ENCODE measurements at places on chromosomes 4 and X.

GRCh38 chr4:98518559-98519267 lies 139.7 kb downstream of the TSPAN5 start:
- DNase-seq: no peak

DNA sequence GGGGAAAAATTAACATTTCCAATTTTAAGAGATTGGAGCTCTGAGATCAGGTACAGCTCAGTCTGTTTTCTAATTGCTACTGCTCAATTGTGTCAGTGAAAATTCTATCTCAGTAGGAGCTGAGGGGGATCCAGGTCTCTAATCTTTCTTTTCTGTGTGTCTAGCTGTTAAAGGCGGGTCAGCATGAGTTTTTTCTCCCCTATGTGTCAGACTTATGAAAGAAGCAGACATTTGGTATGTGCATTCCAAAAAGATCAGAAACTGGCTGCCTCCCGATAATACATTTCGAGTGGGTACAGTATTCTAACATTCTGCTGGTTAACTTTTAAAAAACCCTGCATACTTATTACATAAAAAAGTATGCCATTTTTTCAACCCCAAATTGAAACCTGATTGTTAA lies 72.4 kb downstream of the PCDH7 start:
- DNase-seq: no peak

DNA sequence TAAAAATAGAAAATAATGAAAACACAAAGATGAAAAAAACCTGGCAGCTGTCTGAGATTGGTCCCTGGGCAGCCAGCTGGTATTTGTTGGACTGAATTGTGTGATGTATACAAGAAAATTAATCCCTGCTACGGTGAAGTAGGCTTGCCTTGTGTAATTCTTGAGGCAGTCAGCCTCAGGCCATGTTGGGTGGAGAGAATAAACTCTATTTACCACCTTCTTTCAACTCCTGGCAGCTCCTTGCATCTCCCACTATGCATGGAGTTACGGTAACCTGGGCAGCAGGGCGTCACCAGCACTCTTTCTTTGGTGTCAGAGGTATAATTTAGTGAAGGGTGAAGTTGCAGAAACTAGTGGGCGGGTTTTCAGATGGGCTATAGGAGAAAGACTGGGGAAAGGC lies 3.5 kb downstream of the SPIN2A start:
- DNase-seq: no peak

DNA sequence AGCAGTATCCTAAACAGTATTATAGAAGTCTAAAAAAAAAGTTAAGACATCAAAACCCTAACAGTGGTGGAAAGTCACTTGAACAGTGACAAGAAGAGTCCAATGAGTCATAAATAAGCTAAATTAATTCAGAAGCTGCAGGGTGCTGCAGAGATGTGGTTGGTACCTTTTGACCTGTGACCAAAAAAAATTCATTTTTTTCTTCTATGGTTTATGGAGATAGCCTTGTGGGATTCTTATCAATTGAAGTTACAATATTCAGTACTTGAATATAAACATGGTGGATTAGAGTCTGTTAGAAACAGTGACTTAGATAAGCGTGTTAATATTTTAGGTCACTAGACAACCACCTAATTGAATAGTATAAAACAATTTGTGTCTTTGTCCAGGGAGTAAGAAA lies 35.4 kb downstream of the CCSER1 start:
- no peak for DNase-seq

- no peak for DNase-seq
Observed at GRCh38 chrX:110794601-110795000, 1.0 kb downstream of the CHRDL1 start.

- DNase-seq: peak; percentile 90
Observed at GRCh38 chr4:55038176-55038890, 87.1 kb downstream of the KDR start.

DNA sequence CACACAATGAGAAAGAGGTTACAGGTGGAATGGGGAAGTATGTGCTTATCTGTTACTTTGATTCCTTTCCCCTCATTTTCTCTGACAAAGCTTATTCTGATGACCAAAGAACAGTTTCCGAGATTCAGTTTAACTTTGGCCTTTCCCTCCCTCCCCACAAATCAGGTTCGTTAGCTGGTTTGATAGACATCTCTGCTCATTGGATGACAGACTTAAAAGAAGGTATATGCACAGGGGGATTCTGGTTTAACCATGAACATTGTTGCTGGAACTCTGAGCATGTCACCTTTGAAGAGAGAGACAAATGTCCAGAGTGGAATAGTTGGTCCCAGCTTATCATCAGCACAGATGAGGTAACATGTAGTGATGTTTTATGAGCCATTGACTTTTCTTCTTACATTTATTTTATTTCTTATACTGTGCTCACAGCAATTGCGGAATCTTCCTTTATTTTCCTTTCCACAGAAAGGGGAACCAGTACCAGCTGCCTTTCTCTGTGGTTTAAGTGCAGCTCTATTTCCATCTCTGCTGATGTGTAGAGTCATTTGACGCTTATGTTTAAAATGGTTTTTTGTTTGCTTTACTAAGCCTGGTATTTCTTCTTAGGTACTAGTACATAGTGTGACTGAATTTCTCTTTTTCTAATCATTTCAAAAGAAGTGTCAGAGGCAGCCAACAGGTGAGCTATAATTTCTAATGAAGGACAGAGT lies 125.0 kb downstream of the AKAP4 start:
- no peak for DNase-seq

GRCh38 chrX:23788946-23789345 lies 6.0 kb downstream of the SAT1 start:
- DNase-seq: no peak

DNA sequence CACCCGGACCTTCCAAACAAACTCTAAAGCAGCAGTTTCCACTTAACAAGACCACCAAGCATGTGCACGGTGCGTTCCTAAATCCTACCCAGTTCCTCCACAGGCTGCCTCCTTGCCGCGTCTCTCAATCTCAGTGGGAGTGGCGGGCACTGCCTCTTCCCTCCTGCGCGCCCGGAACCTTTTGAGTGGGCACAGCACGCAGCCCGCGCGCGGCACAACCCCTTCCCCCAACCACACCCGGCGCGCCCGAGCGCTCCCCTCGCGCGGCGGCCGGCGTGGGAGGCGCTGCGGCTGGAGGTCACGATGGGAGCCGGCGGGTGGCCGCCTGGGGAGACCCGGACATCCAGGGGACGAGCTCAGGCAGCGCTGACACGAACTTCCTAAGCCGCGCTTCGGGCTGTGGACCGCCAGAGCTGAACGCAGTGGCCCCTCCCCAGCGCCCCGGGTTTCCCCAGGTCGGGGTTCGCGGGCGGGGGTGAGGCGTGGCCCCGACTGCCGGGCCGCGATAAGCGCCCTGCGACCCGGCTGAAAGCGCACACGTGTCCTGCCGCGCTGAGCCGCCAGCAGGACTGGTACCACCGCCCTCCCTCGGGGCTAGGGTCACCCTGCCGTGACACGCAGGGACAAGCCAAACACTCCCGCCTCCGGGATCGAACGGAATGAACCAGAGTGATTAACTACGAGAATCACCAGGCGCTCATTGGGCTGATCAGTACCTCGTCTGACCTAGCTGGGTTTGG lies at the start of gene ABCG2:
TSS of gene ABCG2 (minus strand) at position 151 of the 740 bp plus-strand sequence. CDS start 18,644 bp downstream, outside the sequence.
- DNase-seq: no peak

DNA sequence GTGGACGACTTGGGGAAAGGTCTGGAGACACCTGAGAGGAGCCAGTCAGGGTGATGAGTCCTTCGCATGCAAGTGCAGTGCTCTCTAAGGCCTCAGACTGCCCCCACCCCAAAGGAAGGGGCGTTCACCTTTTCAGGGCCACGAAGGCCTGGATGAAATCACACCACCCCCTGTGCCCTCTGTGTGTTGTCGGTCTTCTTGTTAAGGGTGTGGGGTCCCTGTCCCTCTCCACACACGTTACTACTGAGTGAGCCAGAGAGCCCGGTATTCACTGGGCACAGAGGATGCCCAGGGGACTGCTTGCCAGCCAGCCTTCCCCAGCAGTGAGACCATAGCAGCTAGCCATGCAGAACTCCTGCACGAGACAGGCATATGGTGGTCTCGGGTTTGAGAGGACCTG lies 72.0 kb downstream of the MTMR1 start:
- DNase-seq: no peak

GRCh38 chrX:111490688-111491087 lies 20.8 kb upstream of the SERTM2 start:
- DNase-seq: no peak

GRCh38 chrX:56803850-56804681 lies 75.0 kb downstream of the NBDY start:
- no peak for DNase-seq

- no peak for DNase-seq
Observed at GRCh38 chr4:57777876-57778275, 667.7 kb upstream of the IGFBP7 start.

GRCh38 chr4:106809076-106809475 lies 227.0 kb downstream of the DKK2 start:
- DNase-seq: peak; percentile 75

- DNase-seq: no peak
Observed at GRCh38 chr4:86091201-86091600, 268.7 kb downstream of the MAPK10 start.

DNA sequence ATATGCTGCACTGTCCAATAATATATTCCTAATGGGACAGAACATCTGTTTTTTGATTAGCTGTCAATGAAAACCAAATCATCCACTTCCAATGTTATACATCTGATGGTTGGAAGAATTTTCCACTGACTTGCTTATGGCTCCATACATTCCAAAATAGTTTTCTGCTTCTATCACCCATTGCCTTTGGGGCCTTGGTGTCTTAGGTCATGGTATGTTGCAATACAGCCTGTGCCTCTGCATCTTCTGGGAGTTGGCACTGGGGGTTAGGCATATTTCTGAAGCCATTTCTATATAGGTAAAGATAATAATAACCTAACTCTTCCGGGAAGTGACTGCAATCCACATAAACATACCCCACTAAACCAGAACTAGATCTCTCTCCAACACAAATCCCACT lies 53.2 kb upstream of the NR3C2 start:
- DNase-seq: no peak

GRCh38 chr4:148330724-148331123 lies 111.5 kb downstream of the NR3C2 start:
- DNase-seq: no peak

DNA sequence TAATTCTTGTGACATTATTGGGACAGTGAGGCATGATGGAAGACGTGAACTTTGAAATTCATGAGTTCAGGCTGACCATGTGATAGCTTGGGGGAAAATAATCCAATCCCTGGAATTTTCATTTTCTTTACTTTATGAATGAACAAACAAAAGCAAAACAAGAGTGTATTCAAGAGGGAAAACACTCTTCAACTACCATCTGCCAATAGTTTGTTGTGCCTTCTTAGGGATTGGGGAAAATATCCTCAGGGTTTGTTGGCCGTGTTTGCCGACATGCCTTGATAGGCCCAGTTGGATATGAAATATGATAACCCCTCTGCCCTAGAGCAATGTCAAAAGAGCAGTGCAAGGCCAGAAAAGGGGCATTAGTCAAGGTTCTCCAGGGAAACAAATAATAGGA lies 80.8 kb upstream of the CLNK start:
- DNase-seq: no peak

GRCh38 chr4:17665346-17665745 lies 50.9 kb downstream of the MED28 start:
- DNase-seq: no peak

- DNase-seq: no peak
Observed at GRCh38 chr4:4426511-4427120, 39.7 kb downstream of the NSG1 start.

- DNase-seq: no peak
Observed at GRCh38 chrX:120244395-120244734, 6.2 kb upstream of the ZBTB33 start.

DNA sequence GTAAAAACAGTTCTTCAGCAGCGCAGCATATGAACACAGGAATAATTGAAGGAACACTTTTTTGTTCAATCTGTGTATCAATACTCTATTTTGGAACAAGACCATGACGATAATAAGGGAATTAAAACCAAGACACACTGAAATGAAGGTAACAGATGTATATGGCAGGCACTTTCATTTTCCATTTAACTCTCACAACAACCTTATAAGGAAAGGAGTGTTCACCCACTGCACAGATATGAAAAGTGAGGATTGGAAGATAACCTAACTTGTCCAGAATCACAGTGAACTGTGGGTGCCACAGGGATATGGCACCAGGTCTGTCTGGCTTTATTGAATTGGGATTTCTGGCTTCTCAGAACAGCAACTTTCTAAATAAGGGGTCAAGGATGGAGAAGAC lies 153.3 kb downstream of the MID1IP1 start:
- no peak for DNase-seq

- no peak for DNase-seq
Observed at GRCh38 chr4:38600575-38600974, 63.4 kb upstream of the KLF3 start.

GRCh38 chr4:73698217-73698616 lies 42.2 kb upstream of the CXCL8 start:
- DNase-seq: peak; percentile 81

GRCh38 chrX:133935076-133935475 lies 50.3 kb downstream of the GPC3 start:
- no peak for DNase-seq

- DNase-seq: no peak
Observed at GRCh38 chr4:968621-969394, 4.6 kb downstream of the DGKQ start.

DNA sequence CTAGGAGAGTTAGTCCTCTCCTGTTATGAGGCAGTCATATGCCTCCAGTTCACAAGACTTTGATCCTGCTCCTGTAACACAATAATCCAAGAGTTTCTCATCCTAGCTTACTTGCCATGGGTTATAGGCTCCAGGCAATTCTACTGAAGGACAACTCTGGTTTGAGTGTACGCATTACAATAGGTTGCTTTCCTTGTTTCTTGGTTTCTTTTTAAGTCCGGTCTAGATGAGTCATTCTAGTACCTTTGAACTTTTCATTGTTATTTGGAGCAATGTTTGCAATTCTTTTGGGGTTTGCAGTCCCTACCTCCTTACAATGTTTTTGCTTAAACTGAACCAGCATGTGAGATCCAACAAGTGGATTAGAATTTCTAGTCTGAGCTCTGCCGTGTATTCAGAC lies 109.1 kb downstream of the ANAPC4 start:
- DNase-seq: peak; percentile 76

GRCh38 chr4:181998398-181999295 lies 244.6 kb upstream of the TENM3 start:
- DNase-seq: no peak

- DNase-seq: no peak
Observed at GRCh38 chr4:136219592-136220125, 1312.6 kb downstream of the PCDH18 start.

- peak; percentile 76 for DNase-seq
Observed at GRCh38 chr4:19729886-19730651, 521.6 kb upstream of the SLIT2 start.

DNA sequence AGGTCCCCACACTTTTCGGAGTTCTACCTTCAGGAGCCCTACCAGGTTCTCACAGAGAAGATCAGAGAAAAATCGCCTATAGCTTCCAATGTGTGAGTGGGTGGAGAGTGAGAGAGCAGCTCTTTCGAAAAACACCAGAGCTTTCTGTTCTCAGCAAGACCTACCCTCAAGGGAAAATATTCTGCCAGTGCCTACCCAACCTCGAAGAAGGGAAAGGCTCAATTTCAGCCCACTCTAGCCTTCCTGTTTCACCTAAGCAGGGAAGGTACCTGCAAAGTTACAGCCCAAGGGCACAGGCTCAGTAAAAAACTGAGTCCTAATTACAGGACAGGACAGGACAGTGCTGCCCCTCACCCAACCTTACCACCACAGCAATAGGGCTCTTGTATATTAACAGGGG lies 104.0 kb upstream of the WDR17 start:
- DNase-seq: no peak

- peak; percentile 50 for DNase-seq
Observed at GRCh38 chr4:157072002-157072401, 3.9 kb upstream of the GLRB start.
